EH (cell line): ENCODE measurements at places on chromosomes 5 and 9.

GRCh38 chr9:7401116-7401515 lies 398.5 kb downstream of the DMAC1 start:
- no peak for DNase-seq

- peak; percentile 17 for DNase-seq
Observed at GRCh38 chr5:168978015-168978414, 322.9 kb downstream of the SLIT3 start.

- peak; percentile 78 for DNase-seq
Observed at GRCh38 chr5:97986069-97986468, 787.4 kb upstream of the RGMB start.

DNA sequence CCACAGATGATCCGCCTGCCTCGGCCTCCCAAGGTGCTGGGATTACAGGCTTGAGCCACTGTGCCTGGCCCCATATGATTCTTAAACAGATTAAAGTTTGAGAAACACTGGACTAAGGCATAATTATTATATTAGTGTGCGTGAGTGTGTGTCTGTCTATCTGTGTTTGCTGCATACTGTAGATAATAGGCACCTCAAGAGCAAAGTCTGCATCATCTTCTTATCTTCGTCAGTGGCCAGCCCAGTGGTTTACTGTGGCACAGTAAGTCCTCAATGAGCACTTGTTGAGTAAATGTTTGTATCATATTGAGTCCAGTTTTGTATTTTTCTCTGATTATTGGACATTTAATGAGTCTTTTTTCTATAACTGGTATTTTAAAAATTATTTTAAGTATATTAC lies 81.7 kb downstream of the ITGA1 start:
- no peak for DNase-seq

- no peak for DNase-seq
Observed at GRCh38 chr9:15670246-15670645, 117.4 kb downstream of the CCDC171 start.

GRCh38 chr9:37801287-37801850 lies 772 bp downstream of the DCAF10 start:
- DNase-seq, result peak; percentile 35

DNA sequence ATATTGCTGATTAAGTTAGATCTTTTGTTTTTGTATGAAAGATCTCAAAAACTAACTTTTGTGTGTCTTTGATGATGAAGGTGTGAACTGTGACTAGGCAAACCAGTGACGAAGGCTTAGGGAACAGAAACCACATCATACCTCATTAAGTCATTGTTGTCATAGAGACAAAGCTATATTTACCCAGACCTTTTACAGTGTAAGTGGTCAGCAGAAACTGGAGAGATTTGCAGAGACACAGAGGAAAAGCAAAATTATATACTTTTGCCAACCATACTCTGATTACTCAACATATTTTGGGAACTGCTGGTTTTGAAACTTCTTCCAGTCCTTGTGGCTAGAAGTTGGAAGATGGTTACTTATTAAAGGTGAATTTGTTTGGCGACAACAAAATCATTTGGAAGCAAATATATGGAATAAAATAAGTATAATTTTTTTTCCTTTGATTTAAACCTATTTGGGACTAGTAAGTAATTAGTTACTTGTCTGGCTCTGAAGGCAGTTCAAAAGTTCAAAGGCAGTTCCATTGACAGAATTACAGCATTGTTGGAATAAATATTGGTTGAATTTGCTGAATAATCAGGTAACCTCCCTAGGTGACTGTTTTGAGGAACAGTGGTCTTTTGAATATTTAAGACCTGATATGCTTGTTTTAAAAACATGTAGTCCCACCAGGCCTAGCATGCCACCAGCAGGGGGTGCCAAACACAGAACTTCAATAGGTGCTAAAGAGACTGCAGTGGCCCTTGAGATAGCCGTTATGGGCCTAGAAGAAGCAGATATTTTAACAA lies 103.8 kb downstream of the RPS23 start:
- peak; percentile 68 for DNase-seq

DNA sequence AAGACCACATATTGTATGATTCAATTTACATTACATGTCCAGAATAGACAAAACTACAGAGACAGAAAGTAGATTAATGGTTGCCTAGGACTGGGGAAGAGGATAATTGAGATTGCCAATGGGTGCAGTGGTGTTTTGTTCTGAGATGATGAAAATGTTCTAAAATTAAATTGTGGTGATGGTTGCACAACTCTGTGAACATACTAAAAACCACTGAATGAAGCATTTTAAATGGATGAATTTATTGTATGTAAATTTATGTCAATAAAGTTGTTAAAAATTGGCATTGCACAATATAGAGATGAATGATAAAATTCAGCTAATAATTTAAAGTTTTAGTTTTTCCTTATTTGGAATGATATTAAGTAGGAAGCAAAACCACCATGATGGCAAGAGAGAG lies 109.5 kb upstream of the NR4A3 start:
- no peak for DNase-seq

DNA sequence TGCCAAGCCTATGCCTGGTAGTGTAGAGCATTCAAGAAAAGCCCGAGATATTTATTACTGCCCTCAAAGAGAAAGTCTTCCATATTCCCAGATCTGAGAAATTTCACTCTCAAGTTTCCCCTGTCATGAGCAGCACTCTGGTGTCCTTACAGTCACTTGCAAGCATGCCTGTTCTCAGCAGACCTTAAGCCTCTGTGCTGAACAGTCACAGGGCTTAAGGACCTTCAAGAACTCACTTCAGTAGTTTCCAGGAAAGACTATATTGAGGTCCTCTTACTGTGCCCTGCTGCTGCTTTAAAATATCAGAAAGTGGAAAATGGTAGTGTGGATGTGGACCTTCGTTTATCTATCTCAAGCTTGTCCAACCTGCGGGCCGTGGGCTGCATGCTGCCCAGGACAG lies 53.5 kb downstream of the DNAJC21 start:
- no peak for DNase-seq

GRCh38 chr9:70220216-70220615 lies 38.6 kb upstream of the SMC5 start:
- peak; percentile 91 for DNase-seq

GRCh38 chr5:122400341-122400740 lies 88.3 kb downstream of the SNCAIP start:
- DNase-seq, result no peak

DNA sequence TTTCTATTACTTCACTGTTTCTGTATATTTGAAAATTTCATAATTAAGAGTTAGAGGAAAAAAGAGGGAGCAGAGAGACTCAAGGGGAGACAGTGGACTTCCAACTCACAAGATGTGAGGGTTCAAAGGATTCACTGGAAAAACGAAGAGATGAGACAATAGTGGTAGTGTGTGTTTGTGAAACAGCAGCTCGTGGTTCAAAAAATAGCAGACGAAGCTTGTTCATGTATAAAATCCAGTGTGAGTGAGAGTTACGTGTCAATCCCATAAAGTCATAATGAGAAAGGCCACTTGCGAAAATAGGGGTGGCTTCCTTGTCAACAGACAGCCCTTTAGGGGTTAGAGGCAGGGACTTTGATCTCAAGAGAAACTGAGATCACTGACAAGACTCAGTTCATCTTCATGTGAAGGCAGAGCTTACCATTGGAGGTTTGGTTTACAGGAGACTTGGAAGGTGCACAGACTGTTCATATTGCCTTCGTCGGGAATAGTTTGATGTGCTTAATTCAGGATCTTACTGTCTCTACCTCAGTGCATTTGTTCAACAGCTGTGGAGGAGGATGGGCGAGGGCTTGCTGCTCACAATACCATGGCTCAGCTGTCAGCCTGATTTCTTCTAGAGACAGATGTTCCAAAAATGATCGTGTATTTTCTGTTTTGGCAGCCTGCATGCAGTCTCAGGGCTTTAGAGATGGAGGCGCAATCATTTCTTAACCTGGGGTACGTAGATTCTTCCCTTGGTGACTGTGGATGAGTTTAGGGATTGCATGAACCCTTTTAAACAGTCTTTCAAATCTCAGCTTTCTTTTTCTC lies 105.7 kb upstream of the KLF9 start:
- peak; percentile 15 for DNase-seq

GRCh38 chr5:137392261-137392660 lies 106.9 kb downstream of the SPOCK1 start:
- DNase-seq, result no peak

GRCh38 chr5:61600945-61601511 lies 269.0 kb downstream of the ZSWIM6 start:
- no peak for DNase-seq

GRCh38 chr5:72393052-72393451 lies 72.9 kb downstream of the PTCD2 start:
- DNase-seq, result no peak

DNA sequence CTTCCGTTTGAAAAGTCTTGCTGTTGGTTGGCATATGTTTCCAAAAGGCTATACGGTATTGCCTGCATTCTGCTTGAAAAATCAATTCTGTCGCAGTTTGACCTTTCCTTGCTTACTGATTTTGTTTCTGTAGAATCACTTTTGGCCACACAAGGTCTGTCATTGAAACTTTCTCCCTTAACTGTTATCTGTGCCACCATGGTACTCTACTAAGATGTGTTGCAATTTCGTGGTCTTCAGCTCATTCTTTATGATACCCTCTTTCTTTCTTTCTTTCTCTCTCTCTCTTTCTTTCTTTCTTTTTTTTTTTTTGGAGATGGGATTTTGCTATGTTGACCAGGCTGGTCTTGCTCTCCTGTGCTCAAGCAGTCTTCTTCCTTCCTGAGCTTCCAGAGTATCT lies 4.5 kb downstream of the OSTF1 start:
- DNase-seq, result no peak

GRCh38 chr5:134073404-134073803 lies 41.1 kb upstream of the TCF7 start:
- DNase-seq, result peak; percentile 33

DNA sequence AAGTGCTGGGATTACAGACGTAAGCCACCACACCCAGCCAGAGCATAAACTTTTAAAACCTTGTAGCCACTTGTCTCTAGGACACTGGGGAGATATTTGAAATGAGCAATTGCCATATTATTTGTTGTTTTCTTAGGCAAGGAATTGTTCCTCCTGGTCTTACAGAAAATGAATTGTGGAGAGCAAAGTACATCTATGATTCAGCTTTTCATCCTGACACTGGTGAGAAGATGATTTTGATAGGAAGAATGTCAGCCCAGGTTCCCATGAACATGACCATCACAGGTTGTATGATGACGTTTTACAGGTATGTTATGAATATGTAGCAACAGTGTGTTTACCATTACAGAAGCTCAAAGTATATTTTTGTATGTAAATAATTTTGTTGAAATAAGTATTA lies 30.5 kb downstream of the SFXN1 start:
- no peak for DNase-seq

DNA sequence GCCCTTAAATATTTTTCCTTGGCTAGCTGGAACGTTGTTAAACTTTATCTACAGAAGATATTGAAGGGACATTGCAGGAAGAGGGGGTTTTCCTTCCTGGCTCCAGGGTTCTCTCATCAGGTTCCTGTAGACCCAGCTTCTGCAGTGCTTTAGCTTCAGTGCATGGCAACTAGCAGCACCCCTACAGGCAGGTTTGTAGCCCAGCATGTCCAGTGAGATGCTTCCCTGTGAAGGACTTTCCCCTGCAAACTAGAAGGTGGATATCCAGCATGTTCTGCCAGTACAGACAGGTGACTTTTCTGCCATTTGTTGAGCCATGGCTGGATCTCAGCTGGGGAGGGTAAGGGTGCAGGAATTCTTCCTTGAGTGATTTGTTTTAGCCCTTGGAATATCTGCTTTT lies 10.4 kb downstream of the CCL28 start:
- peak; percentile 6 for DNase-seq

DNA sequence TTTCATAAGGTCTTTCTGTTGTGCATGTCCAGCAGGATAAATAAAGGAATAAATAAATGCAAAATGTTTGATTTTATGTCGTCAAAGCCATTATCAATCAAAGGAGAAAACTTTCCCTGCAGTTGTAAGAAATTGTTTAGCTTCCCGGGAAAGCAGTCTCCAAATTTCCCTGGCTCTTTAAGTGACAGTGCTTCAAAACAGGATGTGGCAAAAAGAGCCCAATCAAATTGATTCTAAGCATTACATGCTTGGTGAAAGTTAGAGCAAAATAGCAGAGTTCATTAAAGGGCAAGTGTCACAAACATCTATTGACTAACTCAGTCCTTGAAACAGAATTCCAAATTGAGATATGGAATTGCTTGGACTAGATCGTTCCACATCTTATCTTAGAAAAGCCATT lies 704.1 kb downstream of the PRELID2 start:
- DNase-seq, result peak; percentile 38
